ENCODE measurements at places on chromosomes 6 and 20.

DNA sequence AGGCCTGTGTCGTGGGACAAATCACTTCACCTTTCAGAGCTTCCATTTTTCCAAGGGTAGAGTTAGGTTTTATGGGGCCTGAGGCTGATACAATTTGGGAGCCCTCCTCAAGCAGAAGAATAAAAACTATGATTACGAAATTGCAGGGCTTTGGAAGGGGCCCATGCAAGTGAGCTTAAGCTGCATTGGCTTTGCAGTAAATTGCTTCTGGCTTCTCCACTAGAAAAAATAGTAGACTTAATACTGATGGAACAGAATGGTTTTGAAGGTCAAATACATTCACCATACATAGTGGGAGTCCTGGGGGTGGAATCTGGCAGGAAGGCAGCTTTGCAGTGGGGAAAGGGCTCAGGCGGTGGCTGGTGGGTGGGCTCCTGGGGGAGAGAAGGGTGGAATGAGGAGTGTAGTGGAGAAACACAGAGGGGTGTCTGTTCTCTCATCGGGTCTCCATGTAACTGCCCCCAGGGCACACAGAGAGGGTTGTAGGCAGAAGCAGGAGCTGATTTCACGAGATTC lies 55.9 kb upstream of the RNF24 start:
- no peak for DNase-seq

DNA sequence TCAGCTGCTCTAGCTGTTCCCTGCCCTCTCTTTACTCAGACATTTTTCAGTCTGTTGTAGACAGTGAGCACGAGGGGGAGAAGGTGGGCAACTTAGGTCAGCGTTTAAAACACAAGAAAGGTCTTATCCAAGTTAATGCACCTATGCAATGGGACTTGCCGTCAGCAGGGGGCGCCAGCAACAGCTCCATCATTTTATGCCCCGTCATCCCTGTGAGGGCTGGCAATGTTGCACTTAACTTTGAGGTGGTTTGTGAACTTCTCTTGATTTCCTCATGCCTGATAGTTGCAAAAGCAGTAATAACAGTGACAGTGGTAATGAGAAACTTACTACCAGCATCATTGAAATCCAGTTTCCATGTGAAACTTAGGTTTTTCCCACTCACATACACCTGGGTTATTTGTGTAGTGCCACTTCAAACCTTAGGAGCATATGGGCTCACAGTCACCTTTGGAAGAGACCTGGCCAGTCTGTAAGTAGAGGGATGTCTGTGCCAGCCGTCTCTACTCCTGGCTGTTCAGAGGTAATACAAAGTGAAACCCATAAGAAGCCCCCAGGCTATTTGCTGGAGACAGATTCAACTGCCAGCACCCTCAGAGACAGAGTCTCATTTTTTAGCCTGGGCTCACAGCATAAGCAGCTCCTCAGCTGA lies 44.9 kb upstream of the ID1 start:
- DNase-seq = peak; percentile 68

DNA sequence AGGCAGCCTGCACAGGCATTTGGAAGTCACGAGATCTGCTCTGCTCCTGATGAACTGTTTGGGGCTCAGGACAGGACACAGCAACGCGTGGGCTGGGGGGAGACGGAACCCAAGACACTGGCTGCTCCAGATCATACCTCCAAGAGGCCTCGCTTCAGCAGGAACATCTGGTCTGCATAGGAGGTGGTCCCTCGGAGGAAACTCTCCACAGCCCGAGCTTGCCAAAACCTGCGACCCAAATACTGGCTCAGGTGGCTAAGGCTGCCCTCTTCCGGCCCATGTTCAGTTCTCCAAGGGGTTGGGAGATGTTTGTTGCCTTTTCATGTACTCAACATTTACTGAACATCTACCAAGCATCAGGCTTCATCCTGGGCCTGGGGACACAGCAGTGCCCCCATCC lies 51.7 kb downstream of the MYH7B start:
- DNase-seq = no peak

- DNase-seq = no peak
Observed at GRCh38 chr20:3162080-3162611, 2.5 kb upstream of the FASTKD5 start.

- DNase-seq = no peak
Observed at GRCh38 chr6:73032586-73032985, 192.7 kb downstream of the KHDC1L start.

GRCh38 chr6:125197795-125198269 lies 44.3 kb downstream of the TPD52L1 start:
- no peak for DNase-seq

DNA sequence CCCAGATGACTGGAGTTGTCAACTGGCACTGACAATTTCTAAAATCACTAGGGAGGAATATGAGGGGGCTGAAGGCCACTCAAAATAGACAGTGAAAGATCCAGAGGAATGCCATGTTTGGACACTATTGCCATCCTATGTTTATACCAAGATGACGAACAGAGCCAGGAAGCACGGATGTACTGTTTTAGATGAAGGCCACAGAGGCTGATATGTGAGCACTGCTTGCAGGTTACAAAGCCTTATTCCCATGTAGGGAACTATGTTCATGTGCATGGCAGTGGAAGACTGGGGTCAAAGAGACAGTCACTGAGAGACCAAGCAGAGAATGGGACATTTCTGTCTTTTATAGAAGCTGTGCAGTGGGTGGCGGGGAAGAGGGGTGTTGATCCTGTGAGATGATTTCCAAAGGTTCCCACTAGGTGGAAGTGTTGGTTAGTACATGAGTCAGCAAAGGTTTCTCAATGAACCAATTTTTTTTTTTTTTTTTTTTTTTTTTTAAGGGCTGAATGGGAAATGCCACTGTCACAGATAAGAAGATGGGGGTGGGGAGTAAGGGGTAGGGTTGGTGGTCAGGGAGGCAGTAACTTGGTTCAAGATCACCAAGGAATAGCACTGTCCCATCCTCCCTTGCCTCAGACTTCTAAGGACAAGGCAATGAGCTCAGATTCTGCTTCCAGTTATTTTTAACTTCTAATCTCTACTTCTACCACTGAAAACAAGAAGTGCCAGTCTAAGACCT lies 46.7 kb upstream of the MOCS1 start:
- no peak for DNase-seq

- DNase-seq = no peak
Observed at GRCh38 chr20:11604339-11604738, 313.4 kb upstream of the BTBD3 start.

DNA sequence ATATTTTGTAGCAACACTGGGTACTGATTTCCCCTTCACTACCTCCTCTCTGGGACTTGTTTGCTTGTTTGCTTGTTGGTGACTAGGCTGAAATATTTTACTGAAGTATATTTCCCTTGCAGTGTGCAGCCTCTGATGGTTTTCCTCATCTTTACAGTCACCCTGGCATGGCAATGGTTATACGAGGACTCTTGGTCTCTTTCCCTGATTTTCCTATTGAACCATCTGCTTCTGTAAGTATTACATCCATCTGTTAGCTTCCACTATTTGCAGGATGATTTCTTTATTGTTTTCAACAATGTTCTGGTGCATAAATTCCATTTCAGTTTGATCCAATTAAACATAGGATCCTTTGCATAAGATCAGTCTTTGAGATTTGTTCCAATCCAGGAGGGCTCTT lies 465.1 kb downstream of the MEI4 start:
- no peak for DNase-seq

DNA sequence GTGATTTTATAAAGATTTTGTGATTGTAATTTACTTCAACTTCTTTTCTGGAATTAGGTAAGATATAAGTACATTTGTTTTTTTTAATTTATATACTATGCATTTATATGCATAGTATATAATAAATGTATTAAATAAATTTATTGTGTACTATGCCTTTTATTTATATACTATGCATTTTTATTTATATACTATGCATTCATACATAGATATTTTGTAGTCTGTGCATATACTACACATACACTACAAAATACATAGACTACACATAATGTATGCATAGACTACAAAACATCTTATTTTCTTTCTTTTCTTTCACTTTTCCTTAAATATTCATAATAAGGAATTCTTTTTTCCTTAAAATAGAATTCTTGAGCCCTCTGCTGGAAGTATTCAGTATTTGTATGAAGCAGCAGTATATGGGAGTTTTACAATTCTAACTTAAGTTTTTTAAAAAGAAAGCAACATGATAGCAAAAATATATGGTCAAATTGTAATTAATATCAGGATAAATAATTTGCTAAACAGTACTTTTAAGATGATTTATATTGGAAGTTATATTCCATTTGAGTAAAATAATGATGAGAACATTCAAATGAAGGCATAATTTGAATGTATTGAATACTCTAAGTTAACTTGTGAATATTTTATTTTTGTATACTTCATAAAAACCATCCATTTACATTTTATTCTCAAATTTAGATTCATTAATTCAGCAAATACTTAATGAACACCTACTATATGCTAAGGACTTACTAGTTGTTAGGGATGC lies 129.3 kb downstream of the KLHL32 start:
- DNase-seq = no peak

- DNase-seq = no peak
Observed at GRCh38 chr20:2817341-2817726, 1.2 kb downstream of the TMEM239 start.

DNA sequence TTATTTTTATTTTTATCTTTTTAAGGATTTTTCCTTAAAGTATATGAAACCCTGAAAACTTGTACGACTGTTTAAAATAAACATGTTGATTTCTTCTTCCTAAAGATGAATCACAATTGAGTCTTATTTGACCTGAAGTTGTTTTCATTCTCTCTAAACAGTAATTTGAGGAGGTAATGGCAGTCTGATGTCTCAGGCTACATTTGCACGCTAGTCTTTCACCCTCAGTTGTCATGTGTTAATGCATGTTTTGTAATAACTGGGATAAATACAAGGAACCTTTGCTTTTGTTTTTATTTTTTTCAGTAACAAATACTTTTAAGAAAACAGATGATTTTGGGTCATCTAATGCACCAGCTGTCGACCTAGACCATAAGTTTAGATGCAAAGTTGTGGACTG lies 55.2 kb downstream of the SCAND1 start:
- no peak for DNase-seq

- DNase-seq = no peak
Observed at GRCh38 chr6:33878562-33878961, 74.8 kb upstream of the MLN start.

- peak; percentile 64 for DNase-seq
Observed at GRCh38 chr6:135183532-135184440, 2.7 kb downstream of the MYB start.

GRCh38 chr6:154506108-154506507 lies 4.4 kb downstream of the CNKSR3 start:
- no peak for DNase-seq

All from CD4-positive, alpha-beta T cell (primary cell).